ENCODE measurements at places on chromosomes 7 and 10. TPM values are rescaled to one million over a fixed set of nuclear protein-coding genes. Genes with fewer than 3 reads are reported as not detected.

DNA sequence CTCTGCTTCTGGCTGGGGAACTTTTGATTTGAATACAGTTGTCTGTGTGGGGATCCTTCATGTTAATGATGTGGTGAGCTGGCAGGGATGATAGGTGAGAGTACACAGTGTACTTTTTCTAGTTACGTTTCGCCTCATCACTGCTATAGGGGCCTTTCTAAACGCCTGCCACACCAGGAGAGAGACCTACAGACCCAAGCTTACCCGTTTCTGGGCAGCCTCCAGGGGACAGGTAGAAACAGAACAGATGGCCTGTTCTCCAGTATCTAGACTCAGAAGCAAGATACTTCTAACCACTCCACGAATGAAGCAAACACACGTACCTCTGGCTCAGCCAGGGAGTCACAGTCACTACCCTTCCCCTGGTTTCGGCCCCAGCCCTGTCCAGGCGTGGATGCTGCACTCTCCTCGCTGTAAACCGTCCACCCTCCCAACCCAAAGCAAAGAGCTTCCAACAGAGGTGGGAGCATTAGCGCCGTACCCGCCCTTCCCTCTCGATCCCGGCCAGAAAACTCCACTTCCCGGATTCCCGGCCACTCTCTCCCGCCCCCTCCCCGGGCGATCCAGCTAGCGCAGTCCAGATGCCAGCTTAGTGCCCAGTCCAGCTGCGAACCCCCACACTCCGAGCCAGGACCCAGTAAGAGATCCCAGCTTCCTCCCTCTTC is 1.2 kb downstream of the CCDC6 start:
- H3K27me3 ChIP-seq: no peaks in the 10 kb centered on the region
- no peaks in the 10 kb centered on the region for H3K36me3 ChIP-seq
- H3K27ac ChIP-seq: peak overlapping the region; percentile 93
- peak; percentile 73 for DNase-seq
- peaks cover 36% of the 10 kb centered on the region for H3K4me1 ChIP-seq

- no peak for DNase-seq
- H3K27ac ChIP-seq: no peak overlapping the region
- no peaks in the 10 kb centered on the region for H3K36me3 ChIP-seq
- no peak overlapping the region for H3K4me3 ChIP-seq
- no peaks in the 10 kb centered on the region for H3K27me3 ChIP-seq
- no peaks in the 10 kb centered on the region for H3K4me1 ChIP-seq
Measured at GRCh38 chr7:47179812-47180515, 401.9 kb downstream of the TNS3 start.

- no peak for DNase-seq
- no peaks in the 10 kb centered on the region for H3K4me1 ChIP-seq
- H3K27ac ChIP-seq: no peak overlapping the region
- H3K27me3 ChIP-seq: no peaks in the 10 kb centered on the region
Measured at GRCh38 chr10:58220769-58221451, 46.8 kb downstream of the IPMK start.

DNA sequence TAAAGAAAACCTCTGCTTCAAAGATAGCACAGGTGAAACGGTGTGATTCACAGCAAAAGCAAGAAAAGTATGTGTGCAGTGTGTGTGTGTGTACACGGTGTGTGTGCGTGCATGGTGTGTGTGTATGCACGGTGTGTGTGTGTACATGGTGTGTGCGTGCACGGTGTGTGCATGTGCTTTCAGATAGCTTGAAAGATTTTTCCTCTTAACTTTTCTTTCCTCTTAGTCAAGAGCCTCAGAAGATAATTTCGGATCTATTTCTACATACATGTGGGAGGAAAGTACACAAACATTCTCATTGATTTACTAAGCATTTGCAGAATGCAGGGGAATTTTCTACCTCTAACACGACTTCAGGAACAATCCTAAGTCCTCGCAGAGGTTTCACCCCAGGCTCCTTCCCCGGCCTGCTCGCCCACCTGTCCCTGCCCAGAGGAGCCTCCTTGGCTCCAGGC is 2.9 kb downstream of the FGFR2 start:
- peaks cover 3% of the 10 kb centered on the region for H3K4me1 ChIP-seq
- peaks cover 32% of the 10 kb centered on the region for H3K27me3 ChIP-seq
- no peak overlapping the region for H3K27ac ChIP-seq
- H3K36me3 ChIP-seq: no peaks in the 10 kb centered on the region
- H3K4me3 ChIP-seq: peak overlapping the region; percentile 58

DNA sequence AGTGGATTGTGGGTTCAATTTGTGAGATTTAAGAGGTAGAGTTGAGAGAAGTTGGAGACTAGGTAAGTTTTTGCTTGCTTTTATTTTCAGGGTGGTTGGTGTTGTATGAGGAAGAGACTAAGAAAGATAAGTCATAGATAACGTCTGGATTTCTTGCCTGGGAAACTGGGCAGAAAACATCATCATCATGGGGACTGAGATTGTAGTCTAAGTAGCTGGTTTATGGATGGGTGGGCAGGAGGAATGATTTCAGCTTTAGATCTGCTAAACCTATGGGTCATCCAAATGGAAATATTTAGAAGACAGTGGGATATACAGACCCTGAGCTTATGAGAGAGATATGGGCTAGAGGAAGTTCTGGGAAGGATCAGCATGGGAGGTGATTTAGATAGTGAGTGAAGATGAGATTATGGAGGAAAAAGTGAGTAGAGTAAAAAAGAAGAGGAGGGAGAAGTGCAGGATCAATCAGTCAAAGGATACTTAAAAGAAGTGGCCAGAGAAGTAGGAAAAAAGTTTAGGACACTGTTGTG is 169.8 kb downstream of the WNT2 start:
- no peak overlapping the region for H3K4me3 ChIP-seq
- peaks cover 12% of the 10 kb centered on the region for H3K4me1 ChIP-seq
- H3K27me3 ChIP-seq: no peaks in the 10 kb centered on the region
- no peak for DNase-seq
- H3K36me3 ChIP-seq: no peaks in the 10 kb centered on the region
- H3K27ac ChIP-seq: no peak overlapping the region

DNA sequence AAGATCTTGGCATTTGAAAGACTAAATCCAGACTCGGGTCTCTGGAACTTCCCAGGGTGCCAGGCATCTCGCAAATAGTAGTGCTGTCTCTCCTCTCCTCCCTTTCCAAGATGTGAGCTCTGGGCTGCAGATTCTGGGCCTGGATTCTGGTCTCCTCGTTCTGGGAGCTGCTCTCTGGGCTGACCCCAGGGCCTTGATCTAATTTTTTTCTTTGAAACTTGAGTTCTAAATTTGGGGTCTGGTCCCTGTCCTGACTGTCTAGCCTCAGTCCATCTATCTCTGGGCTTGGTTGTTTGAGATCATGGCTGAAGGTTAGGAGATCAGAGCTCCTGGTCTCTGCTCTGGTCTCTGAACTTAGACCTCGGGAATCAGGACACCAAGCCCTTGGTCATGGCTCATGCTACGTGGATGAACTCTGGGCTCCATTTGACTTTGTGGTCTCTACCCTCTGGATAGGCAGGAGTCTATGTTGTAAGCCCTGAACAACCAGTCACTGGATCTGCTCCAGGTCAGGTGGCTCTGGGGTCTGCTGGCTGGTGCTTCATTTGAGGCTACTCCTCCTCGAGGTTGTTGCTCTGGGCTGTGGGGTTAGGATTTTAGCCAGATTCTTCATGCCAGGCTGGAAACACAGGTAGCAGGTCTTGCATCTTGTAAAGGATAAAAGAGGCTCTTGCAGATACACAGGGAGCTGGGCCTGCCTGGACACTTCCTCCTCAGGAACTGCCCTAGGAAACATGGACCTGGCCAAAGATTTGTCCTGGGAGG is 8.0 kb upstream of the MBL2 start:
- no peaks in the 10 kb centered on the region for H3K36me3 ChIP-seq
- DNase-seq: no peak
- H3K4me3 ChIP-seq: no peak overlapping the region
- peaks cover 7% of the 10 kb centered on the region for H3K27me3 ChIP-seq

DNA sequence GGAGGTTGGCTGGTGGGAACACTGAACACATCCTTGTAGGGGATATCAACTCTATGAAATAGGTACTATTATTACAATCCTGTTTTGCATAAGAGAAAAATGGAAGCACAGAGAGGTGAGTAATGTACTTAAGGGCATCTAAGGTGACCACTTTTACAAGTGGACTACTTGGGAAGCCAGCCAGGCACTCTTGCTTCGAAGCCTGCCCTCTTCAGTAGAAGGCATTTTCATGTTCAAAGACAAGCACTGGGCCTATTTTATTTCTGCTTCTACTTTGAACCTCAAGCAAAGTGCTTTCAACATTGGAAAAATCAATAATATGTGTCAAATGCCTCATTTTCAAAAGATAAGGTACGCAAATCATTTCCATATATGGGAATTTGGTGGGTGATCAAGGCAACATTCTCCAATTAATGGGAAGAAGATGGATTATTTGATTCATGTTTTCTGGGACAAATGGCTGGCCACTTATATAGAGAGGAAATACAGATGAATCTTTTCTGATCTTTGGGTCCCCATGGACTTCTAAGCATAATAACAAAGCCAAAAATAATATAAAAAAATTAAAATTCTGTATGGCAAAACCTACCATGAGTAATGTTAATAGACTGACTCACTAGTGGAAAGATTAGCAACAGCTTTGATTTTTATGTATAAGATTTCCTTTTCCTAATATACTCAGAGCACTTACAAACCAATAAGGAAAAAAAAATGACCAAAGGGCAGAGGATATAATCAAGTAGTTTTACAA is 270.2 kb downstream of the FRMD4A start:
- no peaks in the 10 kb centered on the region for H3K27me3 ChIP-seq
- no peak for DNase-seq
- no peaks in the 10 kb centered on the region for H3K36me3 ChIP-seq
- H3K4me1 ChIP-seq: peaks cover 22% of the 10 kb centered on the region
- peak overlapping the region; percentile 13 for H3K27ac ChIP-seq

DNA sequence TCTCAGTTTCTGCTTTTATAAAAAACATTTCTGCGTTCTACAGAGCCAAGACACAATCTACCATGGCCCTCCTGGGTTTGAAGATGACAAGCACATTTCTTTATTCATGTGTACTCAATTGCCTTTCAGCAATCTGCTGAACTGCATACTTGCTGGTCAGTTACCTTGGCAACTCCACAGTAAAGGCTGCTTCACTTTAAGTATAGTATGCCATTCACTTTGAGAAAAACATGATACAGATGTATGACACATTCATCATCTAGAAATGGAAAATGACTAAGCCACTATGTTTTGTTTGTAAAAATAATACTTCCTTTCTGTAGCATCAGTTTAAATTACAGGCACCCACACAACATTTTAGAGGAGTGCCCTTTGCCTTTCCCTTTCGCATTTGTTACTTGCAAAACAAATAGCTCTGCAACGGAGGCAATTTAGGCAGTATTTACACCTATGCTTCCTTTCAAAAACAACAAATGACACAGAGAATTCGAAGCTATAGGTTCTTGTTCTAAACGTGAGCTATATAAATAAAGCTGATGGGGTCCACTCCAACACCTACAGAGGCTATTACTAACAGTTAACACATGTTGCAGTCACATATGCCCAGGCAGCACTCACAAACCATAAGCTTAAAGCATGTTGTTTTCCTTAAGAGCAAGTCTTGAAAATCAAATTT is 23.5 kb downstream of the SGCE start:
- H3K4me1 ChIP-seq: no peaks in the 10 kb centered on the region
- no peaks in the 10 kb centered on the region for H3K36me3 ChIP-seq
- no peaks in the 10 kb centered on the region for H3K27me3 ChIP-seq
- DNase-seq: no peak
- no peak overlapping the region for H3K4me3 ChIP-seq

DNA sequence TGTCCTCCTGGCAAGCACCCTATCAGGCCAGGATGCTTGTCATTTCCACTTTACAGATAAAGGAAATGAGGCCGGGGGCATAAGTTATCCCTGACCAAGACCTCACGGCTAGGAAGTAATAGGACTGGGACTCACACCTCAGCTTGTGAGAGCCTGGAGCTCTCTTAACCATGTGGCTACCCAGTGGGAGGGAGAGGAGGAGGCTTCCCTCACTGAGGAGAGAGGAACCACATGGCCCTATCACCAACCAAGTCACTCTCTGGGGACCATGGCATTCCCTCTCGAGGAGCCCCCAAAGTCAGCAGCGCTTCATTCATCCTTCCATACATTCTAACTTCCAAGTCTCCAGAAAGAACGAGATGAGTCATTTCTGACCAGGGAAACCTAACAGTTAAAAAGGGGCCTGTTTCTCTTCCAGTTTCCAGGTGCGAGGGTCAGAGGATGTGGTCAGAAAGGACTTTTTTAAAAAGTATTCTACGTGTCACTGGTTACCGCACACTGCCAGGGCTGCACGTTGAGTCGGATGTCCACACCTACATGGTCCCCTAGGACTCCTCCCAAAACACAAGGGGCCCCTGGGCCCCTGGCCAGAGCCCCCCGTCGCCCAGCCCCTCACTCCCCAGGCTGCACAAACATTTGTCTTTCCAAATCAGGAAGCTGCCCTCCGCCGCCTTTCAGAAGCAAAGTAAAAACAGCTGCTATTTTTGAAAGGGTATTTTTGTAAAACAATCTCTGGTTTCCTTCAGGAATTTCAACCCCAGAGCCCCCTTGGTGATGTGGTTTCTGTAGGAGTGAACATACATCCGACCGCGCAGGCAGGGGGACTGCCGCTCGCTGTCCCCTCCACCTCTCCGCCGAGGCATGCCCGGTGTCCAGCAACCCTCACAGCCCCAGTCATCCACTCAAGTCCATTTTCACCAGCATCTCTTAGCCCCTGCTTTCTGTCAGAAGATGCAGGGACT is 128.2 kb upstream of the CHST15 start:
- no peaks in the 10 kb centered on the region for H3K36me3 ChIP-seq

- H3K36me3 ChIP-seq: peaks cover 20% of the 10 kb centered on the region
- H3K27me3 ChIP-seq: no peaks in the 10 kb centered on the region
- H3K27ac ChIP-seq: no peak overlapping the region
- no peak overlapping the region for H3K4me3 ChIP-seq
- no peaks in the 10 kb centered on the region for H3K4me1 ChIP-seq
- DNase-seq: peak; percentile 56
Measured at GRCh38 chr10:131959841-131960240, 21.9 kb downstream of the BNIP3 start.

GRCh38 chr10:84825330-84825729 is 496.9 kb downstream of the CCSER2 start:
- DNase-seq: no peak
- H3K27ac ChIP-seq: no peak overlapping the region
- no peaks in the 10 kb centered on the region for H3K36me3 ChIP-seq
- no peaks in the 10 kb centered on the region for H3K27me3 ChIP-seq
- H3K4me1 ChIP-seq: no peaks in the 10 kb centered on the region

DNA sequence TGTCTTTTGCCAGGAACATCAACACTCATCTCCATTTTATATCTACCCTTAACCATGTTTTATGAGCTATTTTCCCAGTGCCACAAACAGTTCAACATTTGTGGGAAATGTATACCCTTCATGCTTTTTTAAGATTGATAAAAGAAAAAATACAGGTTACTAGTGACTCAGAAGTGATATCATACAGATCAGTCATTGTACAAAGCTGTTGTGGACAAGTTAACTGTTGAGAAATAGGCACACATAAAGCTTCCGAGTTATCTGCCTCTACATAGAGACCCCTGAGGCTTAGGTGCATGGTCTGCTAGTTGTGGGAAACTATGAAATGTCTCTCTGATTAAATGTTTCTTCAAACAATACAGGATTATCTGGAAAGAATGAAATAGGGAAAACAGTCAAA is 96.3 kb downstream of the LSM5 start:
- no peak overlapping the region for H3K4me3 ChIP-seq
- no peaks in the 10 kb centered on the region for H3K4me1 ChIP-seq
- no peak overlapping the region for H3K27ac ChIP-seq
- no peak for DNase-seq
- no peaks in the 10 kb centered on the region for H3K27me3 ChIP-seq

PTPN20 gene
- total RNA-seq: 2.6 TPM

KCND2 gene
- 0.61 TPM for total RNA-seq

ITPRID1 gene
- total RNA-seq: not detected

UBTD1 gene
- total RNA-seq: 37.5 TPM

HIP1 gene
- total RNA-seq: 86.2 TPM

DPP6 gene
- total RNA-seq: 1.6 TPM

NME8 gene
- total RNA-seq: 2.1 TPM

PON3 gene
- total RNA-seq: 36.4 TPM

Data from upper lobe of right lung (tissue), 1 donor.